Heart left ventricle (tissue), 16 donors: ENCODE measurements at places on chromosomes 6 and 20.

DNA sequence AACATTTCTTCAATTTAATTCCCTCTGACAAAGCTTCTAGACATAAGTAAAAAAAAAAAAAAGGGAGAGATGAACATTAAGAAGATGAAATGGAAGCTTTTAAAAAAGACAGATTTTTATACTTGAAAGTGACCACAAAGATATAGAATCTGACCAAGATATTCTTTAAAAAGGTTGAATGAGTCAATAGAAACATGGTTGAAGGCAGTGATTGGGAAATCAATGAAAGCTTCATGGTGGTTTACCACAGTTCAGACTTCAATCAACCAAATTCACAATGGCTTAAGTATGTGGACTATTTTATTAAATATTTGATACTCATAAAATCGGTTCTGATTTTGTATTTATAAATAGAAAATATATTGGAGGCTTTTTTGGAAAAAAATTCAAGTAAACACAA lies 248.4 kb upstream of the HSF2 start:
- no peak overlapping the region for H3K27ac ChIP-seq
- no peaks in the 10 kb centered on the region for H3K27me3 ChIP-seq
- H3K4me1 ChIP-seq, result peaks cover 6% of the 10 kb centered on the region
- no peaks in the 10 kb centered on the region for H3K36me3 ChIP-seq
- DNase-seq, result no peak

DNA sequence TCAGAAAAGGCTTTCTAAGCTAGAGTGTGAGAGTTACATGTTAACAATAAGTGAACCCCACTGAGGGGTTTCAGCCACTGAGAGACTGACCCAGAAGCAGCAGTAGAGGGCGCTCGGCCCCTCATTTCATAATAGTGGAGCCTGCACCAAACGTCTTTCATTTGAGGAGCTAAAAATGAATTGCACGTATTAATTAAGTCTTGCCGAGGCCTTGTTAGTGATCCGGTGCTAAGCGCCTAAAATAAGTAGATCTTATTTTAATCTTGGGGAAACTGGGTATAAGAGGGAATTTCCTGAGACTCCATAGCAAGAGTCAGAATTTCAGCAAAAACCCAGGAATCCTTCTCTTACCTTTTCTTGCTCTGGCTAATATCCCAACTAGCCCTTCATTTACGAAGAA lies 209.7 kb downstream of the FARS2 start:
- H3K27me3 ChIP-seq, result no peaks in the 10 kb centered on the region
- DNase-seq, result peak; percentile 65
- H3K4me1 ChIP-seq, result peaks cover 12% of the 10 kb centered on the region
- no peak overlapping the region for H3K27ac ChIP-seq
- no peak overlapping the region for H3K4me3 ChIP-seq
- no peaks in the 10 kb centered on the region for H3K36me3 ChIP-seq

GRCh38 chr6:12110523-12111362 lies 98.6 kb downstream of the HIVEP1 start:
- no peak overlapping the region for H3K27ac ChIP-seq
- no peak for DNase-seq
- H3K27me3 ChIP-seq, result no peaks in the 10 kb centered on the region
- H3K36me3 ChIP-seq, result peaks cover 3% of the 10 kb centered on the region
- H3K4me1 ChIP-seq, result peaks cover 8% of the 10 kb centered on the region

DNA sequence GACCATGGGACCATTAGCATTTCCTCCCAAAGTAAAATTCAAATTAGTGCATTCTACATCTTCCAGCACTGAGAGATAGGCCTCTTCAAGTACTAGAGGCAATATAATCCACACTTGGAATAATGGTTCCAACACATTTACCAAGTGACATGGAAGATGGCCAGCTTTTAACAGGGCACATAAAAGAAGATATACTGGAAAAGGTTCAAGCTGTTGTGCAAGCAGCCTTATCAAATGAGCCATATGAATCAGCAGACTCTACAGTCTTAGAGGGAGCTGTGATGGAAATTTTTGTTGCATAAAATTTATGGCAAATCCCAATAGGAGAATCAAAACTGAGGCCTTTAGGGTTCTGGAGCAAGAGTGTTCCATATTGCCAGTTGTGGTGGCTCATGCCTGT lies 526.6 kb upstream of the IRAK1BP1 start:
- H3K4me3 ChIP-seq, result no peak overlapping the region
- no peaks in the 10 kb centered on the region for H3K27me3 ChIP-seq
- no peaks in the 10 kb centered on the region for H3K36me3 ChIP-seq
- no peak overlapping the region for H3K27ac ChIP-seq
- no peaks in the 10 kb centered on the region for H3K4me1 ChIP-seq

DNA sequence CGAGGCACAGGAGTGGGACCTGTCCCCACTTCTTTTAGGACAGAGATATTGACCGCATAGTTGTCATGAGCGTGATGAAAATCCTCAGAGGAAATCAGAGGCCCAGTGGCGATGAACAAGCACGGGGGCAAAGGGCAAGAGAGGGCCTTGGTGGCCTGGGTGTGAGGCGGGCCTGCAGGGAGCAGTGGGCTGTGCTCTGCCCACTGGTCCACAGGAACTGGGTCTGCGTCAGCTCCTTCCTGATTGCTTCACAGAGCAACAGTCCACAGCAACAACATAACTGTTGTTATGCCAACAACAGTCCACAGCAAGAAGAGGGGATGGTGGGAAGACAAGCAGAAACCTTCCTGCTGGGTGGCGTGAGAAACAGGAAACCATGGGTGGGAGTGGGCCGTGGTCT lies 335.6 kb downstream of the ZFAND3 start:
- no peaks in the 10 kb centered on the region for H3K4me1 ChIP-seq
- no peak overlapping the region for H3K27ac ChIP-seq
- no peak for DNase-seq

GRCh38 chr6:34791164-34791700 lies 651 bp upstream of the BLTP3A start:
- H3K27me3 ChIP-seq, result no peaks in the 10 kb centered on the region
- peak overlapping the region; percentile 95 for H3K4me3 ChIP-seq
- peak; percentile 68 for DNase-seq
- no peaks in the 10 kb centered on the region for H3K36me3 ChIP-seq
- H3K4me1 ChIP-seq, result peaks cover 6% of the 10 kb centered on the region
- H3K27ac ChIP-seq, result peak overlapping the region; percentile 92

GRCh38 chr20:45095805-45096238 lies 5.1 kb downstream of the KCNS1 start:
- H3K27ac ChIP-seq, result no peak overlapping the region
- H3K4me1 ChIP-seq, result peaks cover 17% of the 10 kb centered on the region
- no peak overlapping the region for H3K4me3 ChIP-seq
- peaks cover 27% of the 10 kb centered on the region for H3K27me3 ChIP-seq
- no peaks in the 10 kb centered on the region for H3K36me3 ChIP-seq
- DNase-seq, result peak; percentile 36

DNA sequence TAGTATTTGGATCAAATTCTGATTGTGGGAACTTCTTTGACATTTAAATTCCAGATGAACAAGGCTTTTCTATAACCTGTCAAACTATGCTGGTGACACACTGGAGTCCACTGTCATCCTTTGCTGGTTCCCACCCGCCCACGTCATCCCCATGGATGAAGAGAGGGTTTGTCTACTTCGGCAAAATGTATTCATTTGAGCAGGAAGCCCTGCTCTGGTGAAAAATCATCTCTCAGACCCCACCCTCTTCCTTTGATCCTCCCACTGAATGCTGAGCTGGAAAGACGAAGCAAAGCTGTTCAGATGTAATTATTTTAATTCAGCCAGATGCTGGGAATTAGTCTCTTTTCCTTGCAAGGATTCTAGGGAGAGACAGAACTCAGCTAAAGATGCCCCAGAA lies 50.5 kb downstream of the CPNE5 start:
- H3K27me3 ChIP-seq, result no peaks in the 10 kb centered on the region
- peaks cover 4% of the 10 kb centered on the region for H3K4me1 ChIP-seq
- H3K27ac ChIP-seq, result no peak overlapping the region
- H3K4me3 ChIP-seq, result no peak overlapping the region
- DNase-seq, result no peak

- no peak overlapping the region for H3K4me3 ChIP-seq
- H3K27ac ChIP-seq, result peak overlapping the region; percentile 2
- no peaks in the 10 kb centered on the region for H3K4me1 ChIP-seq
- no peak for DNase-seq
Observed at GRCh38 chr20:10848810-10849370, 175.1 kb upstream of the JAG1 start.

DNA sequence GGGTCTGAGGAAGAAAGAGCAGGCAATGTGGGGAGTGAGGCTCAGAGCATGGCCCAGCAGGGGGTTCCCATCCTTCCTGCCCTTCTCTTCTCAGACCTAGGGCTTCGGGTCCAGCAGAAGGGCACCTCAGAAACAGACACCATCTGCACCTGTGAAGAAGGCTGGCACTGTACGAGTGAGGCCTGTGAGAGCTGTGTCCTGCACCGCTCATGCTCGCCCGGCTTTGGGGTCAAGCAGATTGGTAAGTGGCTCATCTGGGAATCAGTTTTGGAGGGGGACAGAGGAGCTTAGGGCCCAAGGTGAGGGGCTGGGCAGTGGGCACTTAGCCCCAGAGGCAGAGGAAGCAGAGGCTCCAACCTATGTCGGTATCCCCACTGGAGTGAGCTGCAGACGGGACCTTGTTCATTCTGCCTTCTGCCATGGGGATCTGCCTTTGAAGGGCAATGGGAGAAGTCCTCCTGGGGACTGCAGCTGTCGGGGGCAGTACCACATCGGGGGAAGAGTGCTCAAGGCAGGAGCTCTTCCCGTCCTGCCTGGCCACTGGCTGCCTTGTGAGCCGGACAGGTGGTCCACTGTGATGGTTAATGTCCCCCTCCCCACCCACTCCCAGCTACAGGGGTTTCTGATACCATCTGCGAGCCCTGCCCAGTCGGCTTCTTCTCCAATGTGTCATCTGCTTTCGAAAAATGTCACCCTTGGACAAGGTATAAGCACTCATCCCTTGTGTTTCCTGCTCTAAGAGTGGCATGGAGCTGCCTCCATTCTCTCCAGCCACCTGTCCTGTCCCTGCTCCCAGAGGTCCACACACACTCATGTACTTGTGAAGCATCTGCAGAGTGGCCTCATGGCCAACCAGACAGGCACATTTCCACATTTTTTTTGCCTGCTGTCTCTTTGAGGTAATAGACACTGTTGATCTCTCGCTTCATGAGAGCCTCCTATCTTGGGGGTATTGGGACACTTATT lies 4.7 kb downstream of the CD40 start:
- H3K27me3 ChIP-seq, result no peaks in the 10 kb centered on the region
- H3K4me1 ChIP-seq, result no peaks in the 10 kb centered on the region
- no peak for DNase-seq
- no peak overlapping the region for H3K4me3 ChIP-seq
